ENCODE measurements at places on chromosomes 6 and 20.

DNA sequence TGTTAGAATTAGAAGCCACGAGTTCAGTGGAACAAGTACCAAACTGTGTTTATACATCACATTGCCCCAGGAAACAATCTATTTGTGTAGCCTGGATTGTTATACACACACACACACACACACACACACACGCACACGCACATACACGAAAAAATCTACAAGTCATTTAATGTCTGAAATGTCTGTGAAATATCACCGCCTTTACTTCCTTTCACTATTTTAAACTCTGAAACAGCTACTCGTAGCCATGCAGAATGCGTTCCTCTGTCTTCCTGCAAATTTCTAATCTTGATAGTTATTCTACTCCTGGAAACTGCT lies 84.4 kb upstream of the SCAF8 start:
- DNase-seq: no peak

GRCh38 chr6:151155095-151155494 lies 84.7 kb upstream of the AKAP12 start:
- no peak for DNase-seq

- DNase-seq: peak; percentile 66
Observed at GRCh38 chr6:83055366-83055964, 10.2 kb downstream of the UBE3D start.

- no peak for DNase-seq
Observed at GRCh38 chr6:12262236-12263061, 27.7 kb upstream of the EDN1 start.

DNA sequence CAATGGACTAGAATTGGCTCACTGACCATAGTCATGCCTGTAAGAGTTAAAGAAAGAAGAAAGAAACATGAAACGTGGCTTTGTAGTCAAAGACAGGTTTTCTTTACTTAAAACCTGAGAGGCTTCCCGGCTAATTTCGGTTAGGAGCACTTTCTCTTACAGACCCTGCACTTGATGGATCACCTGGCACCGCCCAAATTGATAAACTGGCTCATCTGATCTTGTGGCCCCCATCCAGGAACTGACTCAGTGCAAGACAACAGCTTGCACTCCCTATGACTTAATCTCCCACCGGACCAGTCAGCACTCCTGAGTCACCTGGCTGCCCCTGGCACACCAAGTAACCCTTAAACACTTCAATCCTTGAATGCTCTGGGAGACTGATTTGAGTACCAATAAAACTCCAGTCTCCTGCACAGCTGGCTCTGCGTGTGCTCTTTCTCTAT lies 12.3 kb downstream of the TMEM14B start:
- peak; percentile 47 for DNase-seq

GRCh38 chr6:7332090-7332745 lies 19.2 kb upstream of the SSR1 start:
- DNase-seq: no peak

GRCh38 chr20:55054453-55054852 lies 579.1 kb downstream of the DOK5 start:
- no peak for DNase-seq

- DNase-seq: no peak
Observed at GRCh38 chr20:58580474-58580835, 65.3 kb upstream of the APCDD1L start.

- no peak for DNase-seq
Observed at GRCh38 chr20:36861625-36861874, 14.4 kb upstream of the TLDC2 start.

DNA sequence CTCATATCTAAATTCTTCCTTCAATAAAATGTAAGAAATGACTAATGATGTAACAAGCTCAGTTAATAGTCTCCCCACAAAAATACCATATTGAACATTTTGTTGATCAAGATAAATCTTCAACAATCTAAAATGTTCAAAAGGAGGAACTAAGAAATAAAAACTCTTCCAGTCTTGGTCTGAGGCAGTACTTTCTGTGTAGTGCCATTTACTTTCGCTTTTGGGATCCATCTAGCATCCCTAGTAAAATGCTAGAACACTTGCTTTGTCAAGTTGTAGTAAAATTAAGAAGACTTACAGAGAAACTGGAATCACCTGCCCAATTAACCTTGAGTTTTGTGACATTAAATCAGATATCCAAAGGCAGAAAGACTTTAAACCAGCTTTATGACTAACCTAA lies 246.4 kb downstream of the KHDRBS2 start:
- no peak for DNase-seq

- DNase-seq: no peak
Observed at GRCh38 chr6:153145591-153145990, 14.5 kb upstream of the RGS17 start.

DNA sequence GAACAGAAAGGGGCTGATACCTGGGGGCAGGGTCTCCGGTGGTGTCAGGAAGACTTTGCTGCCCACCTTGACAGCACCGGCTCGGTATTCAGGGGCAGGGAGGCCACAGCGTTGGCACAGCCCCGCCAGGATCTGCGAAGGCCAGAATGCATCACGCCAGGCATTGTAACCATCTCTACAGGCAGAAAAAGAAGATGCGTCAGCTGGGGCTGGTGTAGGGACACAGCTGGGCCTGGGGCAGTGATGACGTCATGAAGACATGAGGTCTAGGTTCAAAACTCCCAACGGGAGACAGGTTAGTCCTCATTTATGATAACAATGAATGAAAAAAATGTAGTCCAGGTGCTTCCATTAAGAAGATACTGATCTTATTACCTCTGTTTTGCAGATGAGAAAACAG lies 22.0 kb downstream of the ERGIC3 start:
- DNase-seq: no peak

DNA sequence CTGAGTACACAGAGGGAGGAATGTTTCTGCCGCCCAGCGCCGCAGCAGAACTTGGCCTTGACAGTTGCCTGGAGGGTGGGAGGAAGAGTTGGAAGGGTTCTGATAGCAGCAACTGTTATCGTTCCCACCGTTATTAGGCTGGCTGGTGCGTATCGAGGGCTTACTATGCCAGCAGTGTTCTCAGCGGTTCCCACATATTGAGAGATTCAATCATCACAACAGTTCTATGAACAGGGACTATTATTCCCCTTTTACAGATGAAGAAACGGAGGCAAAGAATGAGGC lies 380.1 kb upstream of the SULF2 start:
- no peak for DNase-seq

DNA sequence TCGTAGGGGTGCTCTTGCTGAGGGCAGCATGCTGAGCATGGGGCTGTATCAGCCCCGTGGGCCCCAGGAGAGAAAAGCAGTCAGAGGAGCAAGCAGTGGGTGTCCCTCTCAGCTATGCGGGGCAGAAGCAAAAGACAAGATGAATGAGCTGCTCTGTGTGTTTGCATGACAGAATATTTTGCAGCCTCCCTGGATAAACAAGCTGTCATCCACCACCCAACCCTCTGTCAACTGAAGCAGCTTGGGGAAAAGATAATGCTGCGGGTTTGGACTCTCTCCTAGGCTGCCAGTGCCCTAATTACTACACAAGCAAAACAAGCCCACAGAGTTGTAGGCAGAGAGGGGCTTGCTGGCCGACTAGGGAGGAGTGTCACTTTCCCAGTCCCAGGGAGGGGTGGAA lies 82.3 kb upstream of the PTPRT start:
- DNase-seq: no peak

DNA sequence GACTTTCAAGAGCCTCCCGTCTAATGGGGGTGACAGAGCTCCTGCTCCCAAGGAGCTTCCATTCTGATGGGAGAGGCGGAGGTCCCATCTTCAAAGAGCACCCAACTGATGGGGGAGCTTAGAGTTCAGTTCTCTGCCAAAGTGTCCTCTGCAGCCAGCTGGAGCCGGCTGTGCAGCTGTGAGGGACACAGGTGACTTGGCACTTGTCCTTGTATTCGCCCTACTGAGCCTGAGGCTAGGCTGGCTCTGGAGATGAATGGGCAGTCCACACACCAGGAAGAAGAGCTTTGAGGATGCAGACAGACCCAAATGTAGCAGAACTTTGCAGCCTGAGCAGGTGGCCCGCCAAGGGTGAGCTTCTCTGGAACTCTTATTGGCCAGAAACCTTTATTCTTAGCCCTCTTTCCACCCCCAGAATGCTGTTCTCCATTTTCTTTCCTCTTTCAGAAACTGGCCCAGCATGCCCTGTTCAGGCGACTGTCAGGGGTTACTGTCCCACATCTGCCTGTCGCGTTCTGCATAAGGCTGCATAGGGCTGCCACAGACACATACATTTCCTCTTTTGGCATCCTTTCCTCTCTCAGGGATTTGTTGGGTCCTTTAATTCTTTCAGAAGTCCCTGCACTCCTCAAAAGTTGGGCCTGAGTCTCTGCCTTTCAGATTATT lies 108.7 kb upstream of the LRFN2 start:
- DNase-seq: no peak

DNA sequence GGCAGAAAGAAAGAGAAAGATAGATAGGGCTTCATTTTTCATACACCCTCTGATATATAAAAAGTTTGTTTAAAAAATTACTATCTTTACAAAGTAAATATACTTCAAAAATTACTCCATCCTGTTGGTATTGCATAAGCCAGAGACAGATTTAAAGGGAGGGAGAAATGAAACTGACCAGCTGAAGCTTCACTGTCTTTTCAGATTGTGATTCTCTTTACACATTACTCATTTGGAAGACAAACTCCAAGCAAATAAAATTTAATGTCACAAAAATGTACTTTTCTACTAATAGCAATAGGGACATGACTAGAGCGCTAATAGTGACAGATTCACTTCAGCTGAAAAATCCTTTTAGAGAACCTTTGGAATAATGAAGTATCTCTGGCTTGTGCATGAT lies 38.6 kb upstream of the MARCKS start:
- DNase-seq: no peak

DNA sequence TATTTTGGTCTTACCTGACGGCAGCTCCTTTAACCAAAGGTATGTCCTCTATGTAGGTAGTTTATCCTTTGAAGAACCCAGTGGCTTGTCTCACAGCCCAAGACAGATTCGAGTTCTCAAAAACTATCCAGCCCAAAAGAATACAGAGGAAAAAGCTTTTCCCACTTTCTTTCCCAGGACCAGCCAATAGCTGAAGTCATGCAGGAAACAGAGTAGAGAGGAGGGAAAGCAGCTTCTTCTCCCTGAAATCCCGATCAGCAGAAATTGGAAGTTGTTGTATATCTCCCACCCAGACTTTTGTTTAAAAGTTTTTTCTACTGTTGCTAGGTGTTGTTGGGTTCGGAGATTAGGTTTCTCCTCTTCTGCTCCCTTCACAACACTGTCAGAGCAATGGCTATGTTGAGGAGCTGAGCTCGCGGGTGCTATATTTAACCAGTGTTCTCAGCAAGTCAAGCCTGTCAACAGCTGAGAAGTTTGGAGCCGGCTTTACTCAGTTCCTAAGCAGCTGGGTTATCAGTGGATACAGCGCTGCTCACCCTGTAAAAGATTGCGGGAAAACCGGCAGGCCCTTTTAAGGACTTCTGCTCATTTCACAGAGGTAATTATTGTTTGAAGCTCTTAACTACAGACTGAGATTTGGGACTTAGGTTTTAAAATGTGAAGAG lies at the start of gene FILIP1:
FILIP1 (minus strand) TSS at position 401 of the 665 bp plus-strand sequence. CDS start 78,828 bp downstream, outside the sequence.
- peak; percentile 10 for DNase-seq

GRCh38 chr20:4021906-4022305 lies 6.5 kb upstream of the RNF24 start:
- DNase-seq: peak; percentile 30

- no peak for DNase-seq
Observed at GRCh38 chr20:25257130-25257529, 9.2 kb downstream of the PYGB start.

- no peak for DNase-seq
Observed at GRCh38 chr6:71190809-71191208, 97.8 kb upstream of the OGFRL1 start.

DNA sequence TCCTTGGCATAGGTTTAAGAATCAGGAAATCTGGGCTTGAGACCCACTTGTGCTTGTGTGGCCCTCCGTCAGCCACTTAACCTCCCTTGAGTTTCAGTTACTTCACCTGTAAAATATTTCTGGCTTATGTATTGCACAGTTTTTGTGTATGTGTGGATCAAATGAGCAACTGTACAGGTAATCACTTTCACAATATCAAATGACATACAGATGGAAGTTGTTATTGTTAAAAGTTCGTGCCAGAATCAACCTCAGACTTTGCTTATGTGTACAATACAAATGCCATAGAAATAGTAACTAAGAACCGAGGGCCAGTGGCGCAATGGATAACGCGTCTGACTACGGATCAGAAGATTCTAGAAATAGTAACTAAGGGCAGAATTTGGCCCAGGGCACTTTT lies 65.6 kb upstream of the KIF13A start:
- peak; percentile 26 for DNase-seq

DNA sequence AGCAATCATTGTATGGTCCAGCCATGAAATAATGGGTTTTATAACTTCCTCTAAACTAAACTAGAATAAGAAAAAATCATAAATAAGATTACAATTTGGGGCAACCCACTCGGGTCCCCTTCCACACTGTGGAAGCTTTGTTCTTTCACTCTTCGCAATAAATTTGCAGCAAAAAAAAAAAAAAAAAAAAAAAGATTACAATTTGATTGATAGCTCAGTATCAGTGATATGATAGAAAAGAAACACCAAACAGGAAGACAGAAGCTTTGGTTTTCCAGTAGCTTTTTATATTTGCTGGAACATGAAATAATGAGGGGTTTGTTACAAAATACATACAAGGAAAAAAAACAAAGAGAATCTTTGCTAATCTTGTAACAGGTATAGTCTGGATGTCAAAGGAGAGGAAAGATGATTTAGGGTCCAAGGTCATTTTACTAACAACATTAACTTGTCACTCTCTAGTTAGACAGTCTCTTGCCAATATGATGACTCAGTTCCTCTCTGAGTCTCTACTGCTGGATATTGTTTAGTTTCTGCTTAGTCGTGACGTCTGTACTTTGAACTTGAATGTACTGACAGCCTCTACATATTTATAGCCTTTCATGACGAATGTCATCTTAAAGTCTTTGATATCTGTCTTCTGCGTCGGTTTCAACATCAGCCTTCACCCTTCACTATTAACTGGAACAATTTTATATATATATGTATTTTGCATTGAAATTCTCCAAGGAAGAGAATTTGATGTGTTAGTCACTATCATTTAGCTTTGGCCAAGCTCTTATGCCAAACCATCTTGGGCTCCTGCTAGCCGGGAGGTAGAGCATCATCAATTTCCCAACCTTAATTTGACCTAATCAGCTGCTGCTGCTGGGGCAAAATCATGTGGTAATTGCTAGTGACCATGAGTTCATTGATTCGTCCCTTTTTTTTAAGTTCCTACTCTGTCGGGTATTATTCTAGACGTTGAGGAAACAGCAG lies 213.1 kb upstream of the STXBP5 start:
- DNase-seq: peak; percentile 31
